H54 (cell line): ENCODE measurements at places on chromosomes 4 and X.

GRCh38 chrX:110531873-110532580 is 173.4 kb downstream of the RTL9 start:
- no peak for DNase-seq

DNA sequence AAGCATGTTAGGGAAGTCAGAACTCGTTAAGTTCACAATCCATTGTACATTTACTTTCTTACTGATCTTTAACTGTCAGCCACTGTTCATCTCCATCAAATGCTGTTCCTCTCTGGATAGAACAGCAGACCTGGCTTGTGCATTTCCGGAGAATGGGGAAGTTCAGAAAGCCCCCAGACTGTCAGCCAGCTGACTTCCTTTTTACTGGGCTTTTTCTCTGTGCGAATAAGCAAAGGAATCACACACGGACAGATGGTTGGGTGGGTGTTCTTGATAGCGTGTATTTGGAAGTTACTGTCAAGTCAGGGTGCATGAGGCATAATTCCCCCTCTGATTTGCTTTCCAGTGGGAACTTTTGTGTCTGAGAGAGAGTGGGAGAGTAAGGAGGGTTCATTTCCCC is 56.8 kb downstream of the TSPAN7 start:
- no peak for DNase-seq

GRCh38 chr4:46890056-46890455 is 19.0 kb downstream of the COX7B2 start:
- DNase-seq = no peak

DNA sequence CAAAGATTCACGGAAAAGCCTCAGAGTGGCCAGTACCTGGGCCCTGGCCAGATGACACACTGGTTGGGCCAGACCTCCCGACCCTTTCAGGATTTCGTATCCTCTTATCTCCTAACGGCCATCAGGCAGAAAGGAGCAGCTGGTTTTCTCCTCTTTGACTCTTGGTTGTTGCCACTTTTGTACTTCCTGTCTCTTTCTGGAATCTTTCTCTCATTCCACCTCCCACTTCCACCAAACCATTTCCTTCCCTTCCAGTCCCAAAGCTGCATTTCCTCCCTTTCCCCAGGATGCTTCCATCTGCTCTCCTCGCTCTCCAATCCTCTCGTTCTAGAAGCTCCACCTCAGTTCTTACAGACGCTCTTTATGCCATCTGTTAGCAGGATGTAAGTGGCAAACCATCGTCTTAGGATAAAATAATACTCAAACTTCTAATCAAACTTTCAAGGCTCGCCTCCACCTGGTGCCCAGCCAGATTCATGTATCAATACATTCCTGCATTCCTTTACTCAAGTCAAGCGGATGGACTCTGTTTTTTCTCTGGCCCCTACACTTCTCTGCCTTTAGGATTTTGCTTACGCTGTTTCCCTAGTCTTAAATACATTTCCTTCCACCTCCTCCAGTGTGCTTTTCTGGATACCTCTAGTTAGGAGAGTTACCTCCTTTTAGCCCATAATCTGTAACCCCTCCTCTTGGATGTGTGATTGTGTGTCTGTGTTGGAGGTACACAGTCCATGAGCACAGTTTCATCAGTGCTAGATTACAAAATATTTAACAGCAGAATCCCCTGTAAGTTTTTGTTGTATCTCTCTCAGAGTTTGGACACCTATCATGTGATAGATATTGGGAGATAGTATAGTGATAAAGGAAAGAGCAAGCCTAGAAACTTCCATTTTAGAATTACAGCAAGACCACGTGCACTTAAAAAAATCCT is 70.4 kb downstream of the LDB2 start:
- no peak for DNase-seq

GRCh38 chrX:79524642-79525041 is 157.5 kb upstream of the ITM2A start:
- no peak for DNase-seq

DNA sequence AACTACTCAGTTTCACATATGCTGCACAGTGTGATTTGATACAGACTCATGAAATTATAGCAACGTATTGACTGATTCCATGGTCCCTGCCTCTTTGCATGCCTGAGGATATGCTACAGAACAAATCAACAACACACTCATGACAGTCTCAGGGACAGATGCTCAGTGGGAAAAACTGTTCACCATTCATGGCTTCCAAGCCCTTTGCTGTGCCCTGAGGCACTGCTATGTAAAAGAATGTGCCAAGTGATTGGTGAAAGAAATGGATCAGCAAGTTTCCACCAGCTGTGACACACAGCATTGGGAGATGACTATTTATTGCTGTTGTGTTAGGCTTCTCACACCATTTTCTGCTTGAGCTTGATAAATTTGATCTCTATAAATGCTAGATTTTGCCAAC is 825.6 kb upstream of the INTU start:
- no peak for DNase-seq

GRCh38 chr4:79528241-79528706 is 120.2 kb upstream of the GK2 start:
- no peak for DNase-seq

- no peak for DNase-seq
These were observed 174.4 kb downstream of the PDGFC start for GRCh38 chr4:156797206-156797605.

DNA sequence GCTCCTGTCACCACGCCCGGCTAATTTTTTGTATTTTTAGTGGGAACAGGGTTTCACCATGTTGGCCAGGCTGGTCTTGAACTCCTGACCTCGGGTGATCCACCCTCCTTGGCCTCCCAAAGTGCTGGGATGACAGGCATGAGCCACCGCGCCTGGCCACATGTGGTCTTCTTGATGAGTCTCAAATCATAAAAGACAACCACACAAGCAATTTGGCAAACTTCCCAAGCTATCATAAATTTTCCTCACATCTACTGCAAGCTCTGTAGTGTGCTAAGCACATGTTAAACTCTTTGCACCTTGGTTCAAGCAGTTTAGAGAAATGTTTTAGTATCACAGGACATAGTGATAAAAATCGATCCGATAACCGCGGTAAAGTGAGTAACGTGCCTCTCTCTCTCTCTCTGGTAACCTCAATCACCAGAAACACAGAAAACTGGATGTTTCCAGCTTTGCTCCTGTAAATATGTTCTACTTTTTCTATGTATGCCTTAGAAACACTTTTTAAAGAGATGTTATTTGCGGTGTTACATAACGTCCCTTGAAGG is 256.8 kb downstream of the DHRSX start:
- no peak for DNase-seq

GRCh38 chrX:153336121-153336894 is 2.4 kb downstream of the ZNF275 start:
- DNase-seq = no peak

GRCh38 chr4:187108845-187109244 is 385.2 kb upstream of the FAT1 start:
- no peak for DNase-seq

GRCh38 chrX:1911401-1912128 is 296.7 kb downstream of the ASMT start:
- DNase-seq = no peak

DNA sequence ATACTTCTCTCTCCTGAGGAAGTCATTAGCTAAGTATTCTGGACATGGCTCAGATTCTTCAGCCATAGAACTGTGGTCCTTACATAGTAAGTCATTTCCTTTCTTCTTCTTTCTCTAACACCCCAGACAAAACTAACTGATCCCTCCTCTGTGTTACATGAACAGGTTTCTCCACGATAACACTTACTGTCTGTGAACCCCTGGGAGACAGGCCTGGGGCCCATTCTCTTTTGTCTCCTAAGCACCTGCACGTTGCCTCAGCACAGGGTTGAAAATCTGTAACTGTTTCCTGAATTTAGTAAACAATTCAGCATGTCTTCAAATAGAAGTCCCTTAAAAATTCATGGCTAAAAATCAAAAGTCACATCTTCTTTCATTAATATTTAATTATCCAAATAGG is 24.7 kb downstream of the APBB2 start:
- DNase-seq = no peak

DNA sequence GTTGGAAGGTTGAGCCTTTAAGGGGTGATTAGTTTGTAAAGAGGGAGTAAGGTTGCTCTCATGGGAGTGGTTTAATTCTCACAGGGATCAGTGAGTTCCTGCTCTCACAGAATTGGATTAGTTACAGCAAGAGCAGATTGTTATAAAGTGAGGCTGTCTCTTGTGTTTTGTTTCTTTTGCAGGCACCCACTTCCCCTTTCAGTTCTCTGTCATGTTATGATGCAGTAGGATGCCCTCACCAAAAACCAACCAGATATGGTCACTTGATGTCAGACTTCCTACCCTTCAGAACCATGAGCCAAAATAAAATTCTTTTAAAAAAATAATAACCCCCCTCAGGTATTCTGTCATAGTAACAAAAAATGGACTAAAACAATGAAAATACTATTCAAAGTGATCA is 19.9 kb upstream of the IGSF1 start:
- no peak for DNase-seq
